Forelimb muscle (tissue), 1 donor: ENCODE measurements at places on chromosomes 2 and 18. TPM values are rescaled to one million over a fixed set of nuclear protein-coding genes. Genes with fewer than 3 reads are reported as not detected.

Gene KCNJ3
- 0.54 TPM for polyA plus RNA-seq

Gene TLK1
- 19.0 TPM for polyA plus RNA-seq

Gene PRSS56
- polyA plus RNA-seq, result 3.4 TPM

Gene MEP1B
- 0.11 TPM for polyA plus RNA-seq

Gene CDH19
- polyA plus RNA-seq, result 1.3 TPM

Gene M1AP
- 0.14 TPM for polyA plus RNA-seq

Gene WIPF1
- 34.2 TPM for polyA plus RNA-seq

DNA sequence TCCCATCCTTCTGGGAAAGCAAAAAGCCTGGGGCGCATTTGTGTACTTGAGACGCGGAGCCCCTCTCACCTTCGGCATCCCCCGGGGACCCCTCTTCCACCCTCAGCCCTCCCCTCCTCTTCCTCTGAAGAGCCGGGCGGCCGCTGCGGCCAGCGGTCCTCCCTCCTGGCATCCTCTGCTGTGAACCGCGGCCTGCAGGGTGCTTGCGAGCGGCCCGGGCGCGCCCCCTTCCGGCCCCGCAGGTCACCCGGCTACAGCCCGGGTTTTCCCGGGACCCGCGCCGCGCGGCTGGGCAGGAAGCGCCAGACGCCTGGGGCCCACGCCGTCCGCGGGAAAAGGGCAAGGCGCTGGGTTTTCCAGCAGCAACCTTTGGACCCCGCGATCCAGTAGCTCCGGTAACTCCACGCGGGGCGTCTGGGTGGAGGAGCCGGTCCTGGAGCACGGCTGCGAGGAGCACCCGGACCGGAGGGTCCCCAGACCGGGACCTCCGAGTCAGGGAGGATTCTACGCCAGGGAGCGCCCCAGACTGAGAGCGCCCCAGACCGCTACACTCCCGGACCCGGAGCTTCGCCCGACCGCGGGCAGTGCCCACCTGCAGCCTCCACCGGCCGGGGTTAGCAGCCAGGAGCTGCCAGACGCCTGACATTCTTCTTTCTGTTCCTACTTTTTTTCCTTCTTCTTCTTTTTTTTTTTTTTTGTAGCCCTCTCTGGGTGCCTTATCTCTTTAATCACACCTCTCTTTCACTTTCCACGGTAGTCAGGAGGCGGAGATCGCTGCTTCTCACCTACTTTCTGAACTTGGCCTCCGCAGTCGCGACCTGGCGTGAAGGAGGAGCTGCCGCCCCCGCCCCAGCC lies at the start of gene IL18R1:
Gene IL18R1 (plus strand): TSS at position 271 of the 855 bp plus-strand sequence. CDS start 6,865 bp downstream, outside the sequence.
- DNase-seq, result peak; percentile 24

DNA sequence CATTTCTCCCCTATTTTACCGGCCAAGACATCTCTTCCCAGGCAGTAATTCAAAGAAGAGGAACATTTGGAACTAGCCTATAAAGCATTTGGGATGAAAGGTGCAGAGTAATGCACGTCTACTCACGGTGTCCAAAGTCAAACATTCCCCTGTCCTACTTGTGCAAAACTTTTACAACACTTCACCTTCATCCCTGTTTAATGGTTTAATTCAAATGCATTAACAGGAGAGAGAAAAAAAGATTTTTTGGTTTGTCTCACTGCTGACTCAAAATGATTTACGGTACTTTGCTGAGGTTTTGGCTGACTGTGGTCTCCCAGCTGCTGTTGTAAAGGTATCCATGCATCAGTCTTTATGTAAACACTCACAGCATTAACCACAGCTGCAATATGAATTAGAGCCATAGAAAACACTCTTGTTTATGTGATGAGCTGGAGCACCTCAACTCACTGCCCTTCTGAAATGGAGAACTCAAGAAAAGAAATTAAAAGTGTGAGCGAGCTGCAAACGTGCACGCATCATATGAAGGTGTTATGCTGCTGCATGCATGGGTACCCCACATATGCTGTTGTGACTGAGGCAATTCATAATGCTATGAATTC lies 220.5 kb downstream of the PIEZO2 start:
- DNase-seq, result no peak

GRCh38 chr2:241304039-241304670 lies 11.3 kb downstream of the HDLBP start:
- no peak for DNase-seq

- DNase-seq, result no peak
These were observed 236.4 kb downstream of the ATAD2B start for GRCh38 chr2:23690421-23691105.

DNA sequence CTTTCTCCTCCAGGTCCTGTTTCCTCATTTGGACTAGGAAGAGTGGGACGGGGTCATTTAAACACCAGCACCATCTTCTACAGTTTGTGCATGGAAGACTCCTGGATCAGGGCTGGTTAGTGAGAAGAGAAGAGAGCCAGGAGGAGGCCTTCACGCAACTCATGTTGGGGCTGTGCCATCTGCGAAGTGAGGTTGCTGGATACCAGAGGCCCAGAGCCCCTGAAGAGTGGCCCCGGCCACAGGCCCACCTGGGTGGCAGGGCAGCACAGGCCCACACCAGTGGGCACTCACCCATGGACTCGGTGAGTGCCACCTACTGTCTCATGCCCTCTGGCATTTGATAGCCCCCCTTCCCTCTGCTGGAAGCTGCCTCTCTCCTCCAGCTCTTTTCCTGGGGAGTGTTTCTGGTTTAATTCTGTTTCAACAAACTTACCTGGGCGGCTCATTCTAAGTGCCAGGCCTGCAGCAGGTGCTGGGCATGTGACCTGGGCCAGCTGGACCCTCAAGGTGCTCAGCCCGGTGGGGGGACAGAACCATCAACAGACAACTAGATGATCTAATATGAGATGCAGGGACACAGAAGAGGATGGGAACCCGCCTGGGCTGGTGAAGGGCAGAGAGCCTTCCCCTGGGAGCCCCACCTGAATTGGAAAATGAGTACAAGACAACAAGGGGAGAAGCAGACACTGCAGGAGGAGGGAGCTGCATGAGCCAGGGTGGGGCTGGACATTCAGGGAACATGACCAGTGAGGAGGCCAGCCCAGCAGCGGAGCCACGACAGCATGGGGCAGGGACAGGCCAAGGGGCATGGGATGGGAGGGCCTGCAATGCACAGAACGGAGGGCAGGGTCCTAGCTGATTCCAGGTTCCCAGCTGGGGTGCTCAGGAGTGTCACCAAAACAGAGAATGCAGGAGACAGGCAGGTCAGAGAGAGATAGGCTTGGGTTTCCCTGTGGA lies 70.6 kb downstream of the MARCO start:
- no peak for DNase-seq

- peak; percentile 20 for DNase-seq
These were observed 141.8 kb upstream of the ST6GAL2 start for GRCh38 chr2:107027810-107028209.

GRCh38 chr2:135525786-135526185 lies 5.2 kb downstream of the ZRANB3 start:
- DNase-seq, result no peak

- no peak for DNase-seq
These were observed 8.3 kb downstream of the NEMP2 start for GRCh38 chr2:190526105-190526750.

- no peak for DNase-seq
These were observed 233.4 kb upstream of the GALNT5 start for GRCh38 chr2:157024129-157024528.

DNA sequence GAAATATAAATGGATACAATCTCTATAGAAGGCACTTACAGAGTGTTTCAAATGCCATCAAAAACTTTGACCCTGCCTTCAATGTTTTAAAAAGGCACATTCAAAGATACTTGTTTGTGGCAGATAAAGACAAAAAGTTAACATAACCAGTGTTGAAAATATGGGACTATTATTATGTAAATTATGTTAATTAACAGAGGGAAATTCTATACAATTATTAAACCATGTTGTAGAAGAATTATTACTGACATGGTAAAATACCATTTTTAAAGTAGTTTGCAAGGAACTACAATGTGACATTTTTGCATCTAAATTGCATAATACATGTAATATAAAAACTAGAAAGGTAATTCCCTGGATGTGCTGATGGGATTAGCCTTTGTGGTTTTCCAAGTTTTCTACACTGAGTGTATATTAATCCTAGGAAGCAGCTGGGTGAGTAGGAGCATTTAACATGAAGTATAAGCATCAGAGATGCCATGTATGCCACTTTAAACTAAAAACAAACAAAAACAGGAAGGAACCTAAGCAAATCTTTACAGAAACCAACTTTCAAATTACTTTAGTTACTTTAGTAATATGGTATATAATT lies 21.7 kb downstream of the MIB1 start:
- no peak for DNase-seq

GRCh38 chr18:21057112-21057511 lies 54.5 kb downstream of the ROCK1 start:
- DNase-seq, result no peak

GRCh38 chr2:176283291-176284068 lies 14.2 kb downstream of the MTX2 start:
- no peak for DNase-seq

- no peak for DNase-seq
These were observed 189.3 kb downstream of the PHLPP1 start for GRCh38 chr18:62904396-62905285.

DNA sequence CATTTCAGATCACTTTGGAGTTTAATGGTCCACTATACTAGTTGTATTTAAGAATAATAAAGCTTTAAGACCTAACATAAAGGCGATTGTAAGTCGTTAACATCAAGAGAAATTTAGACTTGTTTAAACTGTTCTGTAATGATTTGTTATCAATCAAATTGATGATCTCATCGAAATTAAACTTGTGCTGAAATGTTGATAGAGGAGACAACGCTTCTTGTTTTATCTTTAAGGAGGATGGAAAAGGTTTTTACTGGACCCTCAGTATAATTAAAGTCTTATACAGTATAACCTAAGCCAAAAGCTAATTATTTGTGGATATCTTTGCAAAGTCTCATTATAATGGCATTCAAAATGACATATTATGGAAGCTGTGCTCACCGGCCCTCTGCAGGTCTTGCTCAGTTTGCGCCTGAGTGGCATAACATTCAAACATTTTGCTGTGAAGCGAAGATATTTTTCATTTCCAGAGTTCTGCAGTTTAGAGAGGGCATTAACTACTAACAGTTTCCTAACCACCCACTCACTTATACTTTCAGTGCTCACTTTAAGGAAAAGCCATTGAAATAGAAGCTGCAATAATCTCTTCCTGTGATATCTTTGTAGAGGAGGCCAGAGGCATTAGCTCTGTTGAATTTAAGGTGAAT lies 1.4 kb upstream of the SERTAD2 start:
- no peak for DNase-seq

DNA sequence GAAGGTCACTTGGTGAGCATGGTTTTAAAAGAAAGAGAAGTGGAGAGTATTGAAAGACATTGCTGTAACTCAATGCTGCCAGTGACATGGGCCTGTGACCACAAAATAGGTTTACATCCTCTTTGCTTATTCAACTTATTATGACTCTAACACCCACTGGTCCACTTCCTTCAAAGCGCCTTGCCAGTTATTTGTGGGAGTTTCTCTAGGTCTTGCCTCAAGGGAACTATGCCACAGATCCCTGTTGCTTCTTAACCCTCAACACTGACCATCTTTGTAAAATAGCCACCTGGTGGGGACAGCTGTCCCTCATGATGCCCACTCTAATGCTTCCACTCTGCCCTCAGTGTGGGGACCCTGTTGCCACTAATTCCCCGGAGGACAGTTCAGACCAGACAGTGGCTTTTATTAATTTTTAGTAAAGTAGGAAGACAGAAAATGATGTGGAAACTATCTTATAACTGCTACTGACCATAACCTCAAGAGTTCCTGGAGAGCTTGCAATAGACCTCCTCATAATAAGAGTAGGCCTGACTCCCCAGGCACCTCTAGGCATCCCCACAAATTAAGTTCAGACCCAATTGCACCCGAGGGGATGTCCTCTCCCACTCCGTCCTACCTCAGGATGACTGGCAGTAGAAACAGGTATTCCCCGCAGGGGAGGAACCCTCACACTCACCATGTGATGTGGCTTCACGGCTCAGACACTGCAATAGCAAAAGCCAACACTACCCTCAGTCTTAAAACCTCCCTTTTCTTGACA lies 31.3 kb upstream of the SLC25A52 start:
- no peak for DNase-seq

GRCh38 chr2:108446703-108447102 lies 2.3 kb upstream of the GCC2 start:
- DNase-seq, result no peak

DNA sequence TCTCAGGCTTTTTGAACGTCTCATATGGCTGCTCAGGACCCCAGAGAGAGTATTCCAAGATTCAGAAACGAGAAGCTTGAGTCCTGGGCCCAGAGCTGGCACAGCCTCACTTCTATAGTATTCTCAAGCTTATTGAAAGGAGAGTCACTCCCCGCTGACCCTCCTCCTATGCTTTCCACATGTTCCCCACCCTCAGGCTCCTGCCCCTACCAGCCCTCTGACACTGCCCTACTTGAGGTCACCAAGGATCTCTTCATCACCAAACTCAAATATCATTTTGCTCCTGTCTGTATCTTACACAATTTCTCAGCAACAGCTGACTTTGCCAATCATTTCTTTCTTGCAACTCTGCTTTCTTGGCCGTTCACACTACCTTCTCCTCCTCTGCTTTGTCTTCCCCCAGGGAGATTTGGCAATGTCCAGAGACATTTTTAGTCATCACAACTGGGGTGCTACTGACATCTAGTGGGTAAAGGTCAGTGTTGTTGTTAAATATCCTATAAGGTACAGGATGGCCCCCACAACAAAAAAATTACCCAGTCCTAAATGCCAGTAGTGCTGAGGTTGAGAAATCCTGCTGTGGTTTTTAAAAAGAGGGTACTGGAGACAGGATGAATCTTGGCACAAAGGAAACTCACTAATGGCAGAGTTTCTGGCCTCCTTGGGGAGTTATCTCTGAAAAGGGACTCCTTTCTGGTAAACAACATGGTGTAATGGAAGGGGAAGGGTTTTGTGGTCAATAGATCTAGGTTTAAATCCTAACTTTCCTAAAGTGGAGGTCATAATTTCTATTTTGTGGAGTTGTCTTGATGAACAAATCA lies 26.9 kb upstream of the INSIG2 start:
- no peak for DNase-seq

DNA sequence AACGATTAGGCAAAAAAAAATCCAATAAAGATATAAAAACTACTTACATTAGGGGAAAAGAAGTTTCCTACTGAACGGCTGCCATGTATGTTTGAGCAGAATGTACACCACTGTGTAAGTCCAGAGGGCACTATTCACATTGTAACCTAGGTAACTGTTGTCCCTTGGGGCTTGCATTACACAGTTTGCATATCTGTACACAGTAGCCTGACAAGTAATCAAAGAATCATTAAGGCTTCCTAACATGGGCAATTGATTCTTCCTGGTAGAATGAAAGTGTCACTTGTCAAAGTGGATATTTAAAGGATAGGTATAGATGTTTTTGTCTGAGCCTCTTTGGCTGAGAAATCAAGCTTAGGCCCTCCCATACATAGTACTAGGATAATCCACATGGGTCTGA lies 39.1 kb downstream of the PLEK start:
- no peak for DNase-seq

GRCh38 chr2:195505701-195506100 lies 151.3 kb upstream of the SLC39A10 start:
- DNase-seq, result no peak

DNA sequence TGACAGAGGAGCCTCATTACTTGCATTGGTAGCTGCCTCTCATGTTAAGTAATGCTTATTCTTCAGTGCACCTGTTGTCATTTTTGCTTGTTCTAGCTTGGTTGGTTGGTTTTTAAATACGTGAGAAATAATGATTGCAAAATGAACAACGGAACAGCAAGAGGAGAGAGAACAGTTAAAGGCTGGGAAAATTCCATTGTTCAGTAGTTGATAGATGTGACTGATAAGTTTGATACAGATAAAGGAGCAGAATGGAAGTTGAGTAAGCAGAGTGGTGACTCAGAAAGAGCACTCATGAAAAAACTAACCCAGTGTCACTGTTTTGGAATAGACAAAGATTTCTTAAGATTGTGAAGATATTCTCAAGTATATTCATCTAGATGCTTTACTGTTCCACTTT lies 50.5 kb downstream of the MTA3 start:
- DNase-seq, result no peak
